Activated CD4-positive, alpha-beta memory T cell treated with anti-CD3 and anti-CD28 coated beads, Interleukin-2, amount 10 ng/mL, durations not matched to agents 7 days and 5 days (primary cell): ENCODE measurements at places on chromosomes 11 and 22. TPM values are rescaled to one million over a fixed set of nuclear protein-coding genes. Genes with fewer than 3 reads are reported as not detected.

Gene NOL12
- 36.9 TPM for total RNA-seq

Gene KDM4D
- 1.1 TPM for total RNA-seq

DNA sequence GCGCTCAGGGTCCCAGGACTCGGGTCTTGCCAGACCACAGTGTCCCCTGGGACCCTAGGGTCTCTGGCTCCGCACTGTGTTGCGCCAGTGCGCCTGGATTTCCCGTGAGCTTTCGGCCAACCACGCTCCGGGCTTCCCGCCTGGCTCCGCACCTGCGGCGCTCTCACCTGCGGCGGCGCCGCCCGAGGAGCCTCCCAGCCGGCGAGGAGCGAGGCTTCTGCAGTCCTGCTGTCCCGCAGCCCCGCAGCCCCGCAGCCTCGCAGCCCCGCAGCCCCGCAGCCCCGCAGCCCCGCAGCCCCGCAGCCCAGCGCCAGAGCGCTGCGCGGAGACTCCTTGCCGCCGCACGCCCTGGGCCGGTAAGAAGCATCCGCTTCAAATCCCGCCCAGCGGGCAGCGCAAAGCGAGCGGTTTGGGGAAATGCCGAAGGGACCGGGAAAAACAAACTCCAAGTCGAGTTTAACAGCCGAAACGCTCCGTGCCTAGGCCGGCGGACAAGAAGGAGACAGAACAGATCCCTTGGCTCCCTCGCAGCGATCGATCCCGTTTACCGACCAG lies 939 bp downstream of the ALX4 start:
- no peak for DNase-seq

GRCh38 chr11:26231252-26231661 lies 100.7 kb upstream of the ANO3 start:
- DNase-seq, result no peak

Gene APOL5
- total RNA-seq, result not detected

GRCh38 chr11:110505528-110506284 lies 76.0 kb downstream of the FDX1 start:
- no peak for DNase-seq

Gene IFTAP
- total RNA-seq, result 1.7 TPM

DNA sequence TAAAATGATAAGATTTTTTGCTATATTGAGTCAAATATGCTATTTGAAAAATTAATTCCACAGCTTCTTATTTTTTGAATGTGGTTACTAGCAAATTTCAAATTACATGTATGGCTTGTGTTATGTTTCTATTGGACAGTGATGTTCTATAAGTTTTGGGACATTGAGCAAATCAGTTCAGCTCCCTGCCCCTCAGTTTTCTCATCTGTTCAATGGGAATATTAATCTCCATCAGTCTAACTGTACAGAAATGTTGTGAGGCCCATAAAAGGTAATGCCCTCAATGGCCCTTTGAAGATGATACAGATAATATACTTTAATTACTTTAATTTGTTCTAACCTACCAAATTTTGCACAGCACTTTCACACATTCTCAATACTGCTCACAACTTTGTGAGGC lies 15.2 kb downstream of the WT1 start:
- no peak for DNase-seq

- no peak for DNase-seq
Observed at GRCh38 chr11:110297726-110298300, 1.4 kb upstream of the RDX start.

- DNase-seq, result no peak
Observed at GRCh38 chr22:47164514-47165337, 402.3 kb downstream of the TBC1D22A start.

- DNase-seq, result no peak
Observed at GRCh38 chr11:65071907-65072630, 11.8 kb downstream of the CDCA5 start.

GRCh38 chr11:31874631-31875191 lies 63.6 kb upstream of the PAX6 start:
- DNase-seq, result no peak

- no peak for DNase-seq
Observed at GRCh38 chr11:32225571-32226285, 134.9 kb downstream of the RCN1 start.

- DNase-seq, result no peak
Observed at GRCh38 chr11:57302489-57302888, 22.3 kb downstream of the TNKS1BP1 start.

Gene ANGPTL5
- total RNA-seq, result not detected

GRCh38 chr11:67484847-67485311 lies 2.1 kb downstream of the AIP start:
- peak; percentile 72 for DNase-seq

DNA sequence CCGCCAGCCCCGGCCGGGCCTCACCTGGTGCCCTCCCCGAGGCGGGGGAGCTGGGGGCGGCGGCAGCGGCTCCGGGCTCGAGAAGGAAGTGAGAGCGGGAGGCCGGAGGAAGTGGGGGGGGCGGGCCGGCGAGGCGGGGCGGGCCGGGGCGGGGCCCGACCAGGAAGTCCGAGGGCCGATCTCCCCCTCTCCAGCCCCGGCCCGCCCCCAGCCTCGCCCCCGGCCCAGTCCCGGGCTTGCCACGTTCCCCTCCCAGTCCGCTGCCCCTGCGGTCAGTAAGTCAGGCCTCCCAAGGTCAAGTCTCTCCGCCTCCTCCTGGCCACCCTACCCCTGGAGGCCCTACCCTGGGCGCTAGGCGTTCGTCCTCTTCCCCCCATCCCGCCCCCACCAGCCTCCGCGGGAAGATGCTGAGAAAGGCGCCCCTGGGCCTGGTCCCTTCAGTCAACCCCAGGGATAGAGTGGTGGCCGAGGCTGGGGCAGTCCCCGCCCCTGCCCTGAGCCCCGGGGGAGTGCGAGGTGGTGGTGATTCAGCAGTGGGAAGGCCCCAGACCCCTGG lies at the start of gene RHOG:
Gene RHOG (minus strand): TSS at position 90 of the 556 bp plus-strand sequence. CDS start 12,821 bp downstream, outside the sequence.
- DNase-seq, result no peak

GRCh38 chr11:24408202-24408601 lies 88.7 kb upstream of the LUZP2 start:
- DNase-seq, result no peak

Gene CHRM1
- total RNA-seq, result not detected

GRCh38 chr11:68960294-68961071 lies 20.3 kb downstream of the MRGPRD start:
- no peak for DNase-seq

- no peak for DNase-seq
Observed at GRCh38 chr11:16484434-16484833, 128.1 kb upstream of the SOX6 start.

DNA sequence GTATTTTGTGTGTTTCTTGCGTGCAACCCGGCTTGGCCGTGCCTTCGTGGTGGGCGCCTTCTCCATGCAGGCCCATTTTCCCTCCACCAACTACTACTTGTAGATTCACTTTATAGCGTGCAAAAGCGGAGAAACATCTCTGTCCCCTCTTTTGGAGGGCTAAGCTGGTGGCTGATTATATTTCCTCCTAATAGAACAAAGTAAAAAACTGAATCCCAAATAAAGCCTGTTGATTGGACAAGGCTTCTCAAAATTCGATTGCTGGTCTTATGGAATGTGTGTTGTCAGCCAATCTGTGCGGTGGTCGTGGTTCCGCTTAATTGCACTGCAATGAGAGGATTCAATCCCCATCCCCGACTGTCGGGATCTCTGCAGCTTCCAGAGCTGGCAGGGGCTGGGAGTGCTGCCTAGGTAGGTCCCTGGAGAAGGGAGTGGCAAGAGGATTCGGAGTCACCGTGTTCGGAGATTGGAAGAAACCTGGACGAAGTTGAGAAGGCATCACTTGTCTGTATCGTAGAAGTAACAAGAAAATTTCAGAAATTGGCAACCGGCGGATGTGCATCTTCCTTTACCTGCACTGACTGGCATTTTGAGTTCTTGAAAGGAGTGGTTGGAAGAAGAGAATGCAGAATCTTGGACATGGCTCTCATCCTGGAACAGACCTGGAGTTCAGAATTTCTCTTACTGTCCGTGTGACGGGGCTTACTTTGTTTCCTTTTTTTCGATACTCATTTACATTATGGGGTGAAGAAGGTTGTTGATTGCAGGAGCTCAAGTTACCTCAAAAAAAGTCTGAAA lies 1.1 kb downstream of the HMGXB4 start:
- DNase-seq, result no peak

Gene KDM4E
- not detected for total RNA-seq

Gene SLCO2B1
- 0.23 TPM for total RNA-seq

DNA sequence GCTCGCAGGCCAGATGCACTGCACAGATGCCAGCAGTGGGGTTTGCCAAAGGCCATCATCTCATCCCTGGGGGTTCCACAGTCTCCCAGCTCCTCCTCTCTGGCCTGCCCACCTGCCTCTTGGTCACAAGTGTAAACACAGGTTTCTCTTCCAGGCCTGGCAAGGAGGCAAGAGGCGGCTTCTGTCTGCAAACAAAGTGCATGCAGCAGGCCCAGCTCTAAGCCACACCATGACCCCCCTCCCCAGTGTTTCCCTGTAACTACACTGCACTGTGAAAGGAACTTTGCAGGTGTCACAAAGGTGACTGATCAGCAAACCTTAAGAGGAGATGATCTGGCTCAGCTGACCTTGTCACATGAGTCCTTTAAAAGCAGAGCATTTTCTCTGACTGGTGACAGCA lies 26.2 kb upstream of the SHISAL1 start:
- no peak for DNase-seq
